ENCODE measurements at places on chromosomes 5 and 9. TPM values are rescaled to one million over a fixed set of nuclear protein-coding genes. Genes with fewer than 3 reads are reported as not detected.
A peak's percentile ranks its signal among the peaks of the same experiment; 100 is the strongest.

DNA sequence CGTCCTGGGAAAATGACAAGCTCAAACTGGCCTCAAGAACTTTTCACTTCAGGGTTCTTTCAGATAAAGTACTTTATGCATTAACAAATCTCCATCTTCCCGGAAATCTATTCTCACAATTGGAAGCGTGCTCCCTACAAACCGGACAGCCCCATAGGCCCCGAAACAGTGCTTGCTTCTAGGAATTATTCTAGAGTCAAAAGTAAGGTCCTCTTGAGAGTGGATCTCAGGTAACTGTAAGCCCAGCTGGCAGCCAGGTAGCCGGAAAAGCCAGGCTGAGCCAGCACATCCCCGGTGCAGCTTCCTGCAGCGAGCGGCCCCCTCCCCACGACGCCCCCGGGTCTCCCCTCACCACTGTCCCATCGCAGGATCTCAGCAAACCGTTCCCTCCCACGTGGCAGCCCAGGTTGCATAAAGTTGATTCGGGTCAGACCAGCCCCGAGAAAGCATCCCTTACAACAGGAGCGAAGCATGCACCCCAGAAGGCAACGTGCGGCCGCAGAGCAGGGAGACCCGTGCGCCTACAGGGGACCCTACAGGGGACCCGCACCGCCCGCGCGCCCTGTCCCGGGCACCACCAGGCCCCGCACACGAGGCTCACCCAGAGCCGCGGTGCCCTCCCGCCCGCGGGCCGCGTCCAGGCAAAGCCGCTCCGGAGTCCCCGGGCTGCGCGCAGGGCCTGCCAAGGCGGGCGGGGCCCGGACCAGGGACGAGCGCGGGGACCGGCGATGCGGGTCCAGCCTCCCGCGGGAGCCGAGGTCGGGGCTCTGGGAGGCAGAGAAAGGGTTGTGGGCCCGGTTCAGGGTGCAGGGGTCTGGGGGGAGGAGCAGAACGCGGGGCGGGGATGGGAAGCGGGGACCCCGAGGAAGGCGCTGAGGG is 920 bp downstream of the LPCAT1 start:
- DNase-seq, result no peak
- no peak overlapping the region for H3K27ac ChIP-seq
- H3K4me1 ChIP-seq, result peaks cover 42% of the 10 kb centered on the region
- H3K27me3 ChIP-seq, result no peaks in the 10 kb centered on the region
- peak overlapping the region; percentile 45 for H3K4me3 ChIP-seq
- peaks cover 30% of the 10 kb centered on the region for H3K36me3 ChIP-seq

DNA sequence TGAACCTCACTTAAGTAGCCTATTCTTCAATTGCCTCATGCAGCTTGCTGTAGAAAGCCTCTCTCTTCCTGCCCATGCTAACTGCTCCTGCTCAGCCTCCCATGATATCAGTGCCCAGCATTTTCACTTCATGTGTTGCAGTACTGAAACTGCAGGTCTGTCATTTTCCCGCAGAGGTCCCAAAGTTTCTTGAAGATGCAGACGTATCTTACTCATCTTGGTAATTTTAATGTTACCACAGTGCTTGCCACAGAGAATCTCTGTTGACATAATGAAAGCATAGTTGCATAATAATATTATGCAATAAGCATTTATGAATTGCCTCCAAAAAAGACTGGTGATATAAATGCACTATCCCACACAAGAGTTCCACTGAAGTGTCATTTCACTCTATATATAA is 561.1 kb upstream of the DAP start:
- H3K4me1 ChIP-seq, result peaks cover 10% of the 10 kb centered on the region
- no peak overlapping the region for H3K27ac ChIP-seq
- H3K4me3 ChIP-seq, result no peak overlapping the region
- H3K27me3 ChIP-seq, result no peaks in the 10 kb centered on the region
- DNase-seq, result no peak

DNA sequence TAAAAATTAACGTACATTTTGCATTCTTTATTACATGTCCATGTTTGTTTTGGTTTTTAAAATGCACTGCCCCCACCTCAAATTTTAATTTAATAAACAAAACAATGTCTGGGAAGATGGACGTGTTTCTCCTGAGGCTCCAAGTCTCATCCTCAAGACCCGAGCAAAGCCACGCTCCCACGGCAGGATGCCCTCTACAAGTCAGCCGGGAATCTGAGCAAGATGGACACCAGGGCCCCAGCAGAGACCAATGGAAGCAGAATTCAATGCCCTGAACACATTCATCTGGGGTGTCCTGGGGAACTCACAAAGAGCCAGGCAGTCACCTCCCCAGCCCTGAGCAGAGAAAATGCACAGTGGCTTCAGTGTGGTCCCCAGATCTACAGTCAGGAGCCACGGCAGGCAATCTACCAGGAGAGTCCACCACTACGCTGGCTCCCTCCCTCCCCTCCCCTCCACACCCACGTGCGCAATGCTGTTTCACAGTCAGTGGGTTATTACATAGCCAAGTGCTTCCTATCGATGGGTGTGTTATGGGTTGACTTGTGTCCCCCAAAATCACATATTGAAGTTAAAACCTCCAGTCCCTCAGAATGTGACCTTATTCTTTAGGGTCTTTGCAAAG is 129.8 kb downstream of the ROR2 start:
- no peak overlapping the region for H3K4me3 ChIP-seq
- no peaks in the 10 kb centered on the region for H3K36me3 ChIP-seq
- DNase-seq, result no peak
- H3K4me1 ChIP-seq, result peaks cover 18% of the 10 kb centered on the region

GRCh38 chr9:75186767-75187380 is 98.6 kb downstream of the OSTF1 start:
- H3K4me1 ChIP-seq, result no peaks in the 10 kb centered on the region
- no peak overlapping the region for H3K4me3 ChIP-seq
- no peak overlapping the region for H3K27ac ChIP-seq
- DNase-seq, result peak; percentile 77

DNA sequence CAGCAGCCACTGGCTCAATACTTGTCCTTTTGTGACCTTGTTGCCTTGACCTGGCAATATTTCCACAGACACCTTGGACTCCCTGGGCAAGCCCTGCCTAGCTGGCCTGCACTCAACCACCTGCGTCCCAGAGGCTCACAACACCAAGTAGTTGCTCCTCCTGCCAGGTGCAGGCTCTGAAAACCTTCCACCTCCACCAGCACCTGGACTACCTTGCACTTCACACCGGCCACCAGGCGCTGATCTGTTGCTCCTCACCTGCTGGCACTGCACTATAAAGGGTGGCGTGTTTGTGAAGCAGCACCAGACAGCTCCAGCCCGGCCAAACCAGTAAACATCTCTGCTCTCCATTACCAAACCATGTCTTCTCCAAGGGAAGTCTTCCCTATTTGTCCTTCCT is 997.7 kb downstream of the PTPRD start:
- H3K27ac ChIP-seq, result no peak overlapping the region
- no peaks in the 10 kb centered on the region for H3K27me3 ChIP-seq
- no peaks in the 10 kb centered on the region for H3K4me1 ChIP-seq
- no peak for DNase-seq
- no peak overlapping the region for H3K4me3 ChIP-seq
- no peaks in the 10 kb centered on the region for H3K36me3 ChIP-seq

DNA sequence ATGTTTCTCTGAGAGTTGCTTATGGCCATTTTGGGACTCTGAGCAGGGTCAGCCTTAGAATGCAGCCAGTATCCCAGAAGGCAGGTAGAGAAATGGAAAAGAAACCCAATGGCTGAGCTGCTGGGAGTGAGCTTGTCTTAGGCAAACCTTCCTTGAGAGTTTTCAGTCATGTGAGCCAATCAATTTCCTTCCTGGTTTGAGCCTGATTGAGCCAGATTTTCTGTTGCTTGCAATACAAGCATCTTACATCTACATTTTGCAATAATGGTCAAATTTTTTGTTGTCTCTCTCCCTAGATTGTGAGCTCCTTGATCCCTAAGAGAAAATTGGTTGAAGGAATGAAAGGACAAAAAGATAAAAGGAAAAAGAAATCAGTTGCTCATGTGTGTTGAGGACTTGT is 155.3 kb downstream of the SNX18 start:
- H3K4me3 ChIP-seq, result no peak overlapping the region
- H3K36me3 ChIP-seq, result no peaks in the 10 kb centered on the region
- no peak overlapping the region for H3K27ac ChIP-seq
- H3K27me3 ChIP-seq, result no peaks in the 10 kb centered on the region
- DNase-seq, result no peak
- H3K4me1 ChIP-seq, result no peaks in the 10 kb centered on the region

GRCh38 chr5:79408028-79408427 is 105.9 kb downstream of the HOMER1 start:
- no peak overlapping the region for H3K27ac ChIP-seq
- no peak overlapping the region for H3K4me3 ChIP-seq
- no peaks in the 10 kb centered on the region for H3K4me1 ChIP-seq
- peaks cover 2% of the 10 kb centered on the region for H3K36me3 ChIP-seq
- no peaks in the 10 kb centered on the region for H3K27me3 ChIP-seq

GRCh38 chr9:137679695-137680305 is 61.0 kb downstream of the EHMT1 start:
- H3K4me1 ChIP-seq, result peaks cover 15% of the 10 kb centered on the region
- H3K4me3 ChIP-seq, result no peak overlapping the region
- no peak for DNase-seq
- H3K36me3 ChIP-seq, result peaks cover 14% of the 10 kb centered on the region

DNA sequence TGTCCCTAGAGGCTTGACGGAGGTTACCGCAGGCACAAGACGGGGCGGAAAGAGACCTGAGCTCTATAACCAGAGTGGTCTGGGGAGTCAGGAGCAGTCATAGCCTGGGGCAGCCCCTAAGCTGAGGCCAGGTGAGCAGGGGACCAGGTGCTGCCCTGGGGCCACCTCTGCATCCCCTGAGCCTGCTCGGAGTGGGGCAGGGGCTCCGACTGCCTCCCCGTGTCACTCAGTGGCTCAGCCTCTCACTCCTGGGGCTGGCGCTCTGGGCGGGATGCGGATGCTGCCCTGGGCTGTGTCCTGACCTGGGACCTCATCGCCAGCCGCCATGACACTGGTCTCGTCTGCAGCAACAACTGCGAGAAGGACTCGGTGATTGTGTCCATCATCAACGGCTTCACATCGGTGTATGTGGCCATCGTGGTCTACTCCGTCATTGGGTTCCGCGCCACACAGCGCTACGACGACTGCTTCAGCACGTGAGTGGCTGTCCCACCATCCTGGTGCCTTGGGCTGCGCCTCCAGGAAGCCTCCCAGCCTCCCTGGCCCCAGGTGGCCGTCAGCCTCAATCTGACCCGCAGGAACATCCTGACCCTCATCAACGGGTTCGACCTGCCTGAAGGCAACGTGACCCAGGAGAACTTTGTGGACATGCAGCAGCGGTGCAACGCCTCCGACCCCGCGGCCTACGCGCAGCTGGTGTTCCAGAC is 8.8 kb upstream of the SLC6A18 start:
- H3K36me3 ChIP-seq, result no peaks in the 10 kb centered on the region
- no peak overlapping the region for H3K27ac ChIP-seq
- no peaks in the 10 kb centered on the region for H3K4me1 ChIP-seq
- H3K4me3 ChIP-seq, result no peak overlapping the region
- no peak for DNase-seq
- no peaks in the 10 kb centered on the region for H3K27me3 ChIP-seq

- H3K27ac ChIP-seq, result no peak overlapping the region
- H3K4me1 ChIP-seq, result peaks cover 20% of the 10 kb centered on the region
- H3K4me3 ChIP-seq, result no peak overlapping the region
- no peaks in the 10 kb centered on the region for H3K36me3 ChIP-seq
These were observed 89.0 kb upstream of the MAP1B start for GRCh38 chr5:72018143-72018803.

DNA sequence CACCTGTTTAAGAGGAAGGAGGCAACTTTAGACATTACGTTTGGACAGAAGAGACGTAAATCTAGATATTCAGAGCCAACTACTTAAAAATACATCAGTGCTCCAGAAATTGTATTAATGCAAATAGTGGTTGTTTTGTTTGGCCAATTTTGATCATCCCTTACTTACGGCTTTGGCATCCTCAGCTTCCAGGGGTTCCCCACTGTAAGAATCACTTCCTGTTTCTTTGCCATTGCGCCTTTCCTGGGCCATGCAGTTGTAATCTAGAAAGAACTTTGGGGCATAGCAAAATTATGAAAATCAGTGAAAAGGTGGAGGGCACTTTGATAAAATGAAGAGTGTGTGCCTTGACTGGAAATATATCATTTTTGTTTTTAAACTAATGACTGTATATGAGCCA is 537.2 kb upstream of the TLE4 start:
- H3K4me1 ChIP-seq, result no peaks in the 10 kb centered on the region
- H3K27me3 ChIP-seq, result no peaks in the 10 kb centered on the region
- no peak overlapping the region for H3K4me3 ChIP-seq
- no peak overlapping the region for H3K27ac ChIP-seq
- no peaks in the 10 kb centered on the region for H3K36me3 ChIP-seq
- DNase-seq, result no peak

DNA sequence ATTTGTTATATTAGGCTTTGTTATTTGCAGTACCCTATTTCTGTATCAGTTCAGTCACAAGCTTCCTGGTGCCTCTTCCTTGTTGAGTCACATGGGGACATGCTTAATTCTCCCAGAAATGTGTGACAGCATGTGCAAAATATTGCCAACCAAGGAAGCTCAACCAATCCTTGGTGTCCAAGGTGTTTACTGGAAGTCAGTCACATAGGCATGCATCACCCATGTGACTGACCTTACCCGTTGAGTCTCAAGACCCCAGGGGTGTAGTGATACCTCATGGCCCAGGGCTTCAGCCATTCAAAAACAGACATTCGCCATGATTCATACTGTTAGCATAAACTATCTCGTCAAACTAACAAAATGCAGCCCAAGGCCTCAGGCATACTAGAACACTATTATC is 9.3 kb upstream of the ANKDD1B start:
- H3K36me3 ChIP-seq, result no peaks in the 10 kb centered on the region
- no peaks in the 10 kb centered on the region for H3K4me1 ChIP-seq
- no peak overlapping the region for H3K27ac ChIP-seq
- DNase-seq, result no peak

OMD gene
- 21.7 TPM for polyA plus RNA-seq

GPX3 gene
- 25.5 TPM for polyA plus RNA-seq

PRPF4 gene
- 22.5 TPM for polyA plus RNA-seq

HRCT1 gene
- polyA plus RNA-seq, result 1.2 TPM

Data from spinal cord (tissue), 10 donors.